Activated naive CD4-positive, alpha-beta T cell treated with anti-CD3 and anti-CD28 coated beads, Interleukin-2, amount 50 U/mL, for 72 hours (primary cell): ENCODE measurements at places on chromosomes 11 and 22.

DNA sequence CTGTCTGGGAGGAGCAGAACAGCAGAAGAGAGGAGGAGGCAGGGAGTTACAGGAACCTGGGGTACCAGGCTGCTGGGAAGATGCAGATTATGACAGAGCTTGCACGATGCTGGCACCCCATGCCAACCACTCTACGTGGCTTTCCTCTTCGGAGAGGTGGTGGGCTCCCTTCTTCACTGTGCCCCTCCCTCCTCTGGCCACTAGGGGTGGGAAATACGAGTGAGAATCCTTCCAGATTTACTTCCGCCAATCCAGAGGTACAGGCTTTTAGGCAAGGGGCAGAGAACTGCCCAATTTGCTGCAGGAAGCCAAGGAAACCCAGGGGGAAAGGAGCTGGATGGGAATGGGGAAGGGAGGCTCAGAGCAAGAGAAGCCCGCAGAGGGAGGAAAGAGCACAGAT is 12.3 kb downstream of the HYOU1 start:
- no peak for DNase-seq

DNA sequence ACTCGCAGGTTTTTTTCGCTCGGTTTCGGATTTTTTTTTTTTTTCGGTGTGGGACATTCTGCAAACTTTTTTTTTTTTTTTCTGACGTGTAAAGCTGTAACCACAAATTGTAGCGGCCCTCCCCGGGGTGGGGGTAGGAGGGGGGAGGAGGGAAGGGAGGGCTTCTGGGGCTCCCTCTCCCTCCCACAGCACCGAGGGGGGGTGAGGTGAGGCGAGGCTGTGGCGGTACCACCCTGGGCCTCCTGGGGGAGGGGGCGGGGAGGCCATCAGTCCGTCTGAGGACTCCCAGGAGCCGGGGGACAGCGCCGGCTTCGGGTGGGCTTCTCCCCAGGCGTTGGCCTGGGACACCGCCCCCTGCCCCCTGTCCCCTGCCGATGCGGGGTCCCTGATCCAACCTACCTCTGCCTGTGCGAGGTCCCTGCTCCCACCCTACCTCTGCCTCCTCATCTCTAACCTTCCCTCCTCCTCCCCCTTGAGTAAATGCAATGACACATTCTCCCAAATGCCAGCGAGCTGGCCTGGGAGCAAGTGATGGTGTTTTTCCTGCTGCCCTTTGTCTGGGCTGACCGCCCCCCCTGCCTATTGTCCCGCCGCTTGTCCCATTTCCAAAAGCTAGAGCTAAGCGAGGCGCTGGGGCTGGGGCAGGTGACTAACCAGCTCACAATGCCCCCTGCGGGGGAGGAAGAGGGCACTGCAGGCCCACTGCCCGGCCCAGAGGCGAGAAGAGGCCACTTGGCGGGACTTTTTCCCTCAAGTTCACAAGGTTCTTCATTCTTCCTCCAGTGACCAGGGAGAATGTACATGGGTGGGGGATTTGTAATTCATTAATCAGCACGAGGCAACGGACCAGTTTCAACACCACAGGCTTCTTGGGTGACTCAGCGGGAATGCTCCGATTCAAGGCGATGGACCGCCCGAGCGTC is 511 bp upstream of the CLCF1 start:
- peak; percentile 54 for DNase-seq

GRCh38 chr22:45994491-45995404 is 17.8 kb upstream of the WNT7B start:
- DNase-seq, result peak; percentile 75

DNA sequence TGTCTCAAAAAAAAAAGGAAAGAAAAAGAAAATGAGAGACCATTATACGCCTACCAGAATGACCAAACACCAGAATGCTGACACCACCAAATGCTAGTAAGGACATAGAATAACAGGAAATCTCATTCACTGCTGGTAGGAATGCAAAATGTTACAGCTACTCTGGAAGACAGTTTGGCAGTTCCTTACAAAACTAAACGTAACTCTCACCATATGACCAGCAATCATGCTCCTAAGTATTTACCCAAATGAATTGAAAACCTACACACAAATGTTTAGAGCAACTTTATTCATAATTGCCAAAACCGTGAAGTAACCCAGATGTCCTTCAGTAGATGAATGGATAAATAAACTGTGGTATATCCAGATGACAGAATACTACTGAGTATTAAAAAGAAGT is 7.2 kb downstream of the CHKA start:
- no peak for DNase-seq

DNA sequence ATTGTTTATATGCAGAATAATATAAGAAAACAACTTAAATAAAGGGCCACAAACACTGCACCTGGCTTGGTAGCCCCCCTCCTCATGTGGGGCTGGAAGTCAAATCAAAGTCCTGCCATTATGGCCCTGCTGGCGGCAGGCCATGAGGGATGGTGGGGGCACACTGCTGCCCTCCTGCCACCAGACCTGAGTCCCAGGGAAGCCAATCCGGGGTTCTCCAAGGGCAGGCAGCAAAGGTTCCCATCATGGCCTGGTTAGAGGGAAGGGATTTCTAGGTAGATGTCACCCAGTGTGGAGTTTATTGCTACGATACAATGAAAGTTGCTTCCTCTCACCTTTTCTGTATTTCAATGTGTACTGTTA is 39.1 kb downstream of the C11orf58 start:
- DNase-seq, result no peak

- DNase-seq, result no peak
Observed at GRCh38 chr22:37412495-37413250, 14.6 kb downstream of the ELFN2 start.

DNA sequence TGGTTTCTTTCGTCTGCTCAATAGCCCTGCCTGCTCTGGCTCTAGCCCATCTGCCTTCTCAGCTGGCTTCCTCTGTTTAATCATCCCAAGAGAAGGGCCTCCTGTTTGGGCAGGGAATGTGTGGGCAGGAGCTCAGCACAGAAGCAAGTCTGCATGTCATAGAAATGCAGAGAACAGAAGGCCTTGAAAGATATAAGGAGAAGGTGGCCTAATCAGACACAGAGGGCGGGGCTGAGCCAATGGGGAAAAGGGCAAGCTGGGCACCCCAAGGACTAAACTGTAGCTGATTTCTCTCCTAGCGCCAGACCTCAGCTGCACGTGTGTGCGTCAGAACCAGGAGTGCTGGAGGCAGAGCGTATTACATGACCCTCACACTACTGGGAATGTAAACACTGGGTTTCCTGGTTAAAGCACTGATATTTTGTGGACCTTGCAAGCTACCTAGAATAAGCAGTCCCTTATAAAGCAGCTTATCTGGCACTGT is 7.6 kb upstream of the CCKBR start:
- DNase-seq, result no peak

GRCh38 chr22:30201945-30202344 is 44.6 kb downstream of the LIF start:
- DNase-seq, result no peak

DNA sequence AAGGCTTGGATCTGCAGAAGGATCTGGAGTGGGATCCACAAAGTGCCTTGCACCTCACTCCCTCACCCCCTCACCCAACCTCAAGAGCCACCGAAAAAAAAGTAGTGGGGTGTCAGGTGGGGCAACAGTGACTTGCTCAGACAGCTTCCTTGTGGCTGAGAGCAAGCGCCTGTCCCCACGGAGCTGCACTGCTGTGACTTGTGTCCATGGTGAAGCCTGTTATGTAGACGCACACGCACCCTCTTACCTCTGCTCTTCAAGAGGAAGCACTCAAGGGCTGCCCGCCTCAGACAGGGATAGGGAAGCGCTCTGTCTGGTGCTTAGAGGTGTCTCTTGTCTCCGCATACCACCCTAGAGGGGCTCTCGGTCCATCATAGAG is 1.2 kb downstream of the DRD2 start:
- DNase-seq, result no peak

DNA sequence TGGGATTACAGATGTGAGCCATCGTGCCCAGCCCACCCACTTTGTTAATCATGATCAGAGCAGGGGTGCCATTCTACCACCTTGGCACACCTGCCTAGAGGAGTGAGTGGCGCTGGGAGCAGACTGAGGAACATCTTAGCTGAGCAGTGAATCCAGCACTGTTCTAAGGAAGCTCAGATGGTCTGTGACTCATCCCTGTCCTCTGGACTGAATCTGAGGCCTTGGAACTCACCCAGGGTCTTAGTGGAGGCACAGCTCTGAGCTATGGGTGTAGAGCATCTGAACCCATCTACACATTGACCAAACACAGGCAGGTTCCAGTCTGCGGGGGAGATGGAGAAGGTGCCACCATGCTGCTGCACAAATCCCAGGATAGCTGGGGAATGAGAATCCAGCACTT is 14.9 kb downstream of the PGAP2 start:
- DNase-seq, result no peak

- DNase-seq, result no peak
Observed at GRCh38 chr11:104155375-104155774, 8.6 kb downstream of the PDGFD start.

- DNase-seq, result no peak
Observed at GRCh38 chr22:27164781-27165503, 507.6 kb downstream of the MIAT start.

- no peak for DNase-seq
Observed at GRCh38 chr22:30767661-30768060, 73.0 kb downstream of the OSBP2 start.

GRCh38 chr22:24761888-24762675 is 12.4 kb downstream of the PIWIL3 start:
- no peak for DNase-seq

DNA sequence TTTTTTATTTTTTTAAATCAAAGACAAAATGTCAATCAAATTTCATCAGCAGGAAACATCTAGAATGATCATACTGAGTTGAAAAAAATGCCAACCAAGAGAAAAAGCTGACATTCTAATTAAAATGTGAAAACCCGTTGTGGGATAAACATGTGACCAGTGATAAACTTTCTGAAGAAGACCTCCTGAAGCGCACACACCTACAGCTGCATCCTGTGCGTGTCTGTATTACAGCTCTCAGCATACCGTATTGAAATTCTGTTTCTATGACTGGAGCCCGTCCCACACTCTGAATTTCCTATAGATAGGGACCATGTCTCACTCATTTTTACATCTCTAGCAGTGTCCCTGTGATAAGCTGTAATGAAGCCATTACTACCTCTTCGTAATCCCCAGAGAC is 12.2 kb upstream of the NUP50 start:
- DNase-seq, result no peak

DNA sequence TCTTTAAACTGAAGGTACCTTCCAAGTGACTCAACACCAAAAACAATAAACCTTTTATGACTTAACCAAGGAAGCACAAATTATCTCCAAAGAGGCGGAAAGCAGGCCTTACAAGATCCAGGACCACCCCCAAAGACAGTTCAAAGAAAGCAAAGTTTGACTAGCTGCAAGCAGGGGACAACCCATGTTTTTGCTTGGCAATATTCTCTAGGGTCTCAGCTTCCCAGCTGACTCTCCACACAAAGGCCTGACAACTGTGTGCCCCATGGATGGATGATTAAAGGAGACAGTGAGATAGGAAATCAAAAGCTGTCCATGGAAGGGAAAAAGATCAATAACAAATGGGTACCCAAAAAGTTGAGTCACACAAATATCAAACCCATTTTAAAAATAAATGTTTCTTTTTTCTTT is 232.2 kb downstream of the DDX10 start:
- DNase-seq, result no peak

- no peak for DNase-seq
Observed at GRCh38 chr11:17076517-17077239, 789 bp downstream of the RPS13 start.

DNA sequence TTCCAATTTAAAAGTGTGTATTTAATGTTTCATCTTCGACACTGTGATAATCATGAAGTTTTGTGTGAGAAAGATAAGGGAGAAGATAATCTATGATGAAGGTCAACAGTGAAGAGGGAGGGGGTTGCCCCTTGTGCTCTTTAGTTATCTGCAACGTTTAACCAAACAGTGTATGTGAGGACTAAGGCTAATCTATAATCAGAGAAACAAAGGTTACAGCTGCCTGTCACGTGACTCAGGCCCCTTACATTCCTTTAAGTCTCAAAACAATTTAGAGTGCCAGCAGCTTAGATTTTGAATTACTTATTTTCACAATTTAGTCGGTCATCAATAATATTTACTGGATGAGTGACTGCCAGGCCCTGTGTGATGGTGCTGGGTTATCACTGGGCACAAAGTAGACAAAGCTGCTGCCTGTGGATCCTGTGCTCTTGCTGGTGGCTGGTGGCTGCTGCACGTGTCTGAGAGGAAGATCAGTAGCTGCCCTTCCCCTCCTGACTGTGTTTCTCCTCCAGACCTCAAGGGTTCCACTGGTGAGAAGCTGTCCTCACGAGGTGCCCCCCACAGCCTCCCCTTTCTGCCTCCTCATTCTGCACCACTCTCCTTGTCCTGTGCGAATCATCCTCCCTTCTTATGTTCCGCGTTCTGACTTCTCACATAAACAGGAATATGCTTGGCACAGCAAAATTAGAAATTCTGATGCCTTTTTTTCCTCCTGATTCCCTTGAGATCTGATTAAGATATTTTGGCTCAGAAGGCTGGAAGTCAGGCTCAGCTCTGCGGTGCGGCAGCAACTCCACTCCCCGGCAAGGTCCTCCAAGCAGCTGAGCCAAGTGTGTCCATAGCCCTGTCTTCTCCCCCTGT is 331.1 kb upstream of the B3GAT1 start:
- no peak for DNase-seq

- no peak for DNase-seq
Observed at GRCh38 chr11:126104420-126104819, 41.8 kb upstream of the CDON start.

DNA sequence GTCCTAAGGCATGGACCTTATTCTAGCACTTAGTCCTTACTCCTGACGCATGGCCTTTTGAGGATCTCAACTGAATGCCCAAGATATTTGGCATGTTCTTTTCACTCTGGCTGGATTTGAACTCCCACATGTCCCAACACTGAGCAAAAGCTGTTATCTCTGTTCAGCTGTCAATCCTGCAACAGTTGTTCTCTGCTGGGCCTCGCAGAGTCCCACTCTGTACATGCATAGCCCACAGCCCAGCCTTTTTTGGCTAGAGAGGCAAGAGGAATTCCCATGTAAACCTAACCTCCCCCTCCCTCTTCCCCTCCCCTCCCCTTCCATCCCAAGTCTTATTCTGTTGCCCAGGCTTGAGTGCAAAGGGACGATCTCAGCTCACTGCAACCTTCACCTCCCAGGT is 21.8 kb upstream of the DRG1 start:
- DNase-seq, result no peak

DNA sequence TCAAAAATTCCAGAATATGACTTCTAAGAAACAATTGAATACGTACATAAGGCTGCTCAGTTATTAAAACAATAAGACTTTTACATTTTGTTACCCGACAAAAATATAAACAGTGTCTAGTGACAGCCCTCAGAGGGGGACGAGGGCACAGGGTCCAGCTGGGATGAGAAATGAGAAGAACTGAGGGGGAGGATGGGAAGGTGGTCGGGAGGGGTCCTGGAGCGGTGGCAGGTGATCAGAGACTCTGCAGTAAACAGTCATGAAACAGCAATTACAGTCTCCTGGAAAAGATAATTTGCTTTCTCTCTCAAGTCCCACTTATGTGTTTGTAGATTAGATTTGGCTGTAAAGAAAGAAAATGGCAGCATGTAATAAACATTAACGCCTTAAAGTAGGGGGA is 56.0 kb downstream of the PACSIN2 start:
- no peak for DNase-seq

GRCh38 chr11:27075192-27075591 is 34.6 kb downstream of the BBOX1 start:
- DNase-seq, result no peak
